ENCODE measurements at places on chromosomes 2 and 18.

GRCh38 chr2:169707626-169708025 lies 13.4 kb downstream of the PHOSPHO2 start:
- DNase-seq: no peak

- no peak for DNase-seq
Measured at GRCh38 chr2:47497843-47498460, 95.0 kb downstream of the MSH2 start.

DNA sequence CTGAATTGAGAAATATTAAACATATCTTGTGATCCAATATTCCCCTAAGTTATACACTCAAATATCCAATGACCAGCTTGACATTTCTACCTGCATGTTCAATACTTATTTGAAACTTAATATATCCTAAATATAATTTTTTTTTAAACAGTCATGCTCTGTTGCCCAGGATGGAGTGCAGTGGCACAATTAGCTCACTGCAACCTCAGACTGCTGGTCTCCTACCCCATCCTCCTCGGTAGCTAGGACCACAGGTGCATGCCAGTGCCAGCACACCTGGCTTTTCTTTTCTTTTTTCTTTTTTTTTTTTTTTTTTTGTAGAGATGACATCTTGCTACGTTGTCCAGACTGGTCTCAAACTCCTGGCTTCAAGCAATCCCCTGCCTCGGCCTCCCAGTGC lies 4.2 kb downstream of the KYNU start:
- DNase-seq: no peak

DNA sequence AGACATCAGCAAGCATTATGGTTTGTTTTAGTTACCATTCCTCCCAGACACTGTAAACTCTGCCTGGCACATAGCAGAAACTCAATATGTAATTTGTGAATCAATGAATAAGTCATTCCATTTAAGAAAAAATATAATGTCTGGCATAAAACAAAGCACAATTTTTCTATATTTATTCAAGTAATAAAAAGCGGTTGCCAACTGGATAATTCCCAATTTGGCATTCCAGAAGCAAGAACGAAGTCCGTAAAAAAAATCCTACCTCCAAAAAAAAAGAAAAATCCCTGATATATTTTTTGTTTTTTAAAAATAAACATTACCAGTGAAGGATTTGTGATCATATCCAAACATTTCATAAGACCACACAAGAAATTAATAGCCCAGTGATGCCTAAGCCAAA lies 351.3 kb upstream of the LRRTM4 start:
- DNase-seq: no peak

- DNase-seq: no peak
Measured at GRCh38 chr2:208361077-208361441, 45.5 kb upstream of the PTH2R start.

DNA sequence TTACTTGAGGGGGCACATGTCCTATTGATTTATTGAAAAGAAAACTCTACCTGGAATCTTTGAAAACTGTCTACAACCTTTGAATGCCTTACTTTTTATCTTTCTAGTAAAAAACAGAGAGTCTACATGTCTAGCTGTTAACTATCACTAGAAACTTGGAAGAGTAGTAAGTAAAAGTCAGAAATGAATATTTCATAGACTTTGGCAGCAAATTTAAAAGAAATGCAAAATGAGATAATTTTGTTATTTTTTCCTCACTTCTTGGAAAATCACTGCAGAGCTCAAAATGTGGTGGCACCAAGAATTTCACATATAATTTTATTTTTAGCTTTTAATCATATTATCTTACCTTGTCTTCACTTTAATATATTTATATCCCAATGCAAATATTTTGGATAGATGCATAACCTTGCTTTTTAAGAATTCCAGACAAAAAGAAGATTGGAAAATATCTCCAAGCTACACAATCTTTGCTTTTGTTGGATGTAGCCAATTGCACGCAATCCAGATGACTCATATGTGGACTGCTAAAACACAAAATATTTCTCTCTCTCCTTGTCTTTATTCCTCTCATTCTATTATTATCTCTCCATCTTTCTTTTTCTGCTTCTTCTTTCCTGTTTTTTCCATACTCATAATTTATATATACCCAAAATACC lies 92.2 kb upstream of the DSEL start:
- DNase-seq: no peak

DNA sequence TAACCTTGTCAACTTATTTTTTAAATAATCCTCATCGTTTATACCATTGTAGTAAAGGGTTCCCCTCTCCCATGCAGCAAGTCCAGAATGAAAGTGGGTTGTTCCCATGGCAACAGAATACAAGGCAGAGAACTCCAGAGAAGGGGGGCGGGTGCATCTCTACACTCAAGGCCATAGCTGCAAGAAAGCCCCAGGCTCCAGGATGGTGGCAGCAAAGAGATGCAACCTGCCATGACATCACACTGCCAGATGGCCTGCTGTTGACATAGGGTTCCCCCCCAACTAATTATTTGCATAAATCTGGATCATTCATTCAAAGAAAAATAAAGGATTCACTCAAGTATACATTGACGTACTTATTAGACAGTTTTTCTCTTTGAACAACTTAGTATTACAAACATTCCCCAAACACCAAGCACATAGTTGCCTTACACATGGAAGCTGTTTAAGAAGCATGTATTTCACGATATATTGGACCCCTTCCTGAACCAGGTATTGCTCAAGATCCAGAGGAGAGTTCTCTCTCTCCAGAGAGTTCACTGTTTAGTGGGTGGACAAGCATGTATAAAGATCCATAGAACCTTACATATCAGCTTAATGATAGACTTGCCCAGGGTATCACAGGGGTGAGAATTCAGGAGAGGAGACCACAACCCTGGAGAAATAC lies 87.4 kb upstream of the KLF7 start:
- no peak for DNase-seq
